Transverse colon (tissue), 4 donors: ENCODE measurements at places on chromosomes 12 and 14. TPM values are rescaled to one million over a fixed set of nuclear protein-coding genes. Genes with fewer than 3 reads are reported as not detected.

DNA sequence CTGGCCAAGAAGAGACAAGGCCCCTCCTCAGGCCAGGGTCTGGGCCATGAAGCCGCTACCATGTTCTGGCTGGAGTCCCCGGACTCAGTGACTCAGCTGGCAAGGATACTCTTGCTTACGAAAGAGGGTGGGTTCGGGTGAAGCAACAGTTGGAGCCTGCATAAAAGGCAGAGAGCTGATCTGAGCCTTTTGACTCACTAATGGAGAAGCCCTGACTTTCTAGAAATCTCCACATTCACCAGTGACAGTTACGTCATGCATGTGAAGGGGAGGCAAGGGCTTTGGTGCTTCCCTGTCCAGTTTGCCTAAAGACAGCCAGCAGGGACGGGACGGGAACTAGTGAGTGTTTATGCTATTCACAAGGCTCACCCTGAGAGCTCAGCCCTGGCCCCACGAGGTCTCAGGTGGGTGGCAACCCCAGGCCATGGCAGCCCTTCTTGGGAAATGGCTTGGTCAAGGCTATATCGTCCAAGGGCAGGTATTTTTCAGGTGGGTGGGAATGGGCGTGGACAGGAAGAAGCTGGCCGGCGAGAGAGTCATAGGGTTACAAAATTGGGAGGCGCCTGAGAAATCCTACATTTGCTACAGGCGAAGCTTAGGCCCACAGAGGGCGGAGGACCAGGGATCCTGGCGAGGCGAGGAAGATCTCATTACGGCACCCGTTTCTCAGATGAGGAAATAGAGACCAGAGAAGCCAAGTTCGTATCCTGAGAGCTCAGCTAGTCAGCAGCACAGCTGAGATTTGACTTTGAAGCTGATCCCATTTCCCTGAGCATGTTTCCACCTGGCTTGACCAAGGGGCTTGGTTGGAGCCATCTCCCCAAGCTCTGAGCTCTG, 314.6 kb downstream of the BCL11B start:
- H3K4me3 ChIP-seq = no peak overlapping the region
- no peaks in the 10 kb centered on the region for H3K36me3 ChIP-seq
- no peaks in the 10 kb centered on the region for H3K27me3 ChIP-seq
- DNase-seq = peak; percentile 51
- H3K27ac ChIP-seq = no peak overlapping the region

GRCh38 chr14:50823762-50824636, 7.0 kb downstream of the NIN start:
- H3K27me3 ChIP-seq = no peaks in the 10 kb centered on the region
- peak overlapping the region; percentile 36 for H3K27ac ChIP-seq
- peaks cover 5% of the 10 kb centered on the region for H3K4me1 ChIP-seq

GRCh38 chr12:32515137-32515873, 115.9 kb downstream of the FGD4 start:
- H3K27ac ChIP-seq = no peak overlapping the region
- H3K4me3 ChIP-seq = no peak overlapping the region
- no peaks in the 10 kb centered on the region for H3K36me3 ChIP-seq
- no peak for DNase-seq

Gene CSRP2
- total RNA-seq = 1.9 TPM
